Neural cell (in vitro differentiated cells): ENCODE measurements at places on chromosomes 4 and X. TPM values are rescaled to one million over a fixed set of nuclear protein-coding genes. Genes with fewer than 3 reads are reported as not detected.

RTL5 gene
- polyA plus RNA-seq, result 10.5 and 16.8 TPM in 2 replicates

GLRB gene
- polyA plus RNA-seq, result 24.9 and 25.1 TPM in 2 replicates

SATL1 gene
- polyA plus RNA-seq, result 2.6 TPM in 2 replicates

DUX4 gene
- not detected in 2 replicates for polyA plus RNA-seq

TBC1D14 gene
- 125 and 133 TPM in 2 replicates for polyA plus RNA-seq

GRK4 gene
- polyA plus RNA-seq, result 17.4 and 21.3 TPM in 2 replicates

TMSB15B gene
- polyA plus RNA-seq, result 128 and 133 TPM in 2 replicates

GCNA gene
- polyA plus RNA-seq, result 11.0 and 14.6 TPM in 2 replicates

EGF gene
- not detected in 2 replicates for polyA plus RNA-seq

CXorf49 gene
- polyA plus RNA-seq, result not detected in 2 replicates

PRRG3 gene
- polyA plus RNA-seq, result not detected in 2 replicates

H2BW2 gene
- polyA plus RNA-seq, result not detected in 2 replicates

SMIM10L2A gene
- 4.7 and 5.4 TPM in 2 replicates for polyA plus RNA-seq

NAP1L3 gene
- polyA plus RNA-seq, result 207 and 243 TPM in 2 replicates

OPRPN gene
- polyA plus RNA-seq, result not detected in 2 replicates

HTR2C gene
- polyA plus RNA-seq, result 7.2 and 8.6 TPM in 2 replicates

PASD1 gene
- not detected in 2 replicates for polyA plus RNA-seq

PNMA6A gene
- 11.3 and 13.6 TPM in 2 replicates for polyA plus RNA-seq

BEND2 gene
- polyA plus RNA-seq, result not detected in 2 replicates

USP26 gene
- not detected in 2 replicates for polyA plus RNA-seq

HTN1 gene
- polyA plus RNA-seq, result not detected in 2 replicates

USP51 gene
- 1.4 TPM in 2 replicates for polyA plus RNA-seq

SGMS2 gene
- 0.15 TPM in 1 of 2 replicates, not detected in the other for polyA plus RNA-seq

SSX2B gene
- polyA plus RNA-seq, result not detected in 2 replicates

FREM3 gene
- 0.35 and 0.36 TPM in 2 replicates for polyA plus RNA-seq

DIPK2B gene
- polyA plus RNA-seq, result not detected in 2 replicates

PGRMC1 gene
- polyA plus RNA-seq, result 667 and 672 TPM in 2 replicates

KDR gene
- polyA plus RNA-seq, result not detected in 2 replicates

TDO2 gene
- polyA plus RNA-seq, result 0.73 TPM in 1 of 2 replicates, not detected in the other

BEX1 gene
- polyA plus RNA-seq, result 1,035 and 1,048 TPM in 2 replicates
